ENCODE measurements at places on chromosomes 11 and 22.
A peak's percentile ranks its signal among the peaks of the same experiment; 100 is the strongest.

GRCh38 chr11:10526974-10527918 is 13.7 kb downstream of the RNF141 start:
- peak; percentile 38 for DNase-seq

- peak; percentile 61 for DNase-seq
Observed at GRCh38 chr11:66956689-66957290, 1.4 kb downstream of the PC start.

DNA sequence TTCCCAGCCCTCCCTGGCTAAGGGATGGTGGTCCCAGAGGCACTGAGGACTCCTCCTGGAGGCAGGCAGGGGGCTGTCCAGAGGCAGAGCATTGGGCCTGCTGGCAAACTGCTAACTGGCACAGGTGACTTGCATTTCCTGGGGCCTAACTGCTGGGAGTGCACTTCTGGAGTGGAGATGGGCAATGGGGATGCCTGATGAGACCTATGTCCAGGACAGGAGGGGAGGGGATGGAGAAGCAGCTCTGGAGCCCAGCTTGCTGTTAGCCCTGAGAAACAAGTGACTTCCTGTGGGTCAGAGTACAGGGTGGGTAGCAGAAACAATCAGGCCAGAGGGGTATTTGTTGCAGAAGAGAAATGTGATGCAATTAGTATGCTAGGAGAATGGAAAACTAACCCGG is 253.2 kb downstream of the ST3GAL4 start:
- DNase-seq, result no peak

DNA sequence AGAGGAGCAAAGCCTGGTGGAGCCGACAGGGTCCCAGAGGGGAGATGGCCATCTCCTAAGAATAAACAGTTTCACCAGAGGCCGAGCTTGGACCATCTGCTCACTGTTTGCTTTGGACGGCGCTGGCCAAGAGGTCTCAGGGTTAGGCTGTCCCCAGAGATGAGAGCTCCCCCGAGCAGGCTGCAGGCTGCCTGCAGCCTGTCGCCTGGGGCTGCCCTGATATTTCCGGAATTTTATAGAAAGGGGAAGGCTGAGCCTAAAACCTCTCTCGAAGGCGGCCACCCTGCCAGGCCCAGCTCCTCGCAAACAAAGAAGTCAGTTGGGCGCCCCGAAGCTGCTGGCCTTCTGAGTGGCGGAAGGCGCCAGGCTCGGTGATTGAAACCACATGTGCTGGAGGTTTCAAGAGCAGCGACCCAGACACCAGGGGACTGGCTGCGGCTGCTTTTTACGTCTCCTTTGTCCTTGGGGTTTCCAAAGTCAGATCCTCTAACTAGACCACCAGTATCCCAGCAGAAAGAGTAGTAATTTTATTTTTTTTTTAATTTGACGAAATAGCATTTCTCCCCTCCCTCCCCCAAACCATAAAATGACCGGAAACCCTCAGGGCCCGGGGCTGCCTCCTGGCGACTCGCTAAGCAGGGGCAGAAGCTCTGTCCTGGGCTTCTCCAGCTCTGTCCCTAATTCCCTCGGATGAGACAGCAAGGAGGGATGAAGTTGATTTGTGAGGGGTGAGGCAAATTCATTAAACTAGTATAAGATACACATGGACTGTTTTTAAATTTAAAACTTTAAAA is 57.4 kb downstream of the CLMP start:
- peak; percentile 71 for DNase-seq

GRCh38 chr11:92211576-92212167 is 12.9 kb upstream of the FAT3 start:
- peak; percentile 1 for DNase-seq

DNA sequence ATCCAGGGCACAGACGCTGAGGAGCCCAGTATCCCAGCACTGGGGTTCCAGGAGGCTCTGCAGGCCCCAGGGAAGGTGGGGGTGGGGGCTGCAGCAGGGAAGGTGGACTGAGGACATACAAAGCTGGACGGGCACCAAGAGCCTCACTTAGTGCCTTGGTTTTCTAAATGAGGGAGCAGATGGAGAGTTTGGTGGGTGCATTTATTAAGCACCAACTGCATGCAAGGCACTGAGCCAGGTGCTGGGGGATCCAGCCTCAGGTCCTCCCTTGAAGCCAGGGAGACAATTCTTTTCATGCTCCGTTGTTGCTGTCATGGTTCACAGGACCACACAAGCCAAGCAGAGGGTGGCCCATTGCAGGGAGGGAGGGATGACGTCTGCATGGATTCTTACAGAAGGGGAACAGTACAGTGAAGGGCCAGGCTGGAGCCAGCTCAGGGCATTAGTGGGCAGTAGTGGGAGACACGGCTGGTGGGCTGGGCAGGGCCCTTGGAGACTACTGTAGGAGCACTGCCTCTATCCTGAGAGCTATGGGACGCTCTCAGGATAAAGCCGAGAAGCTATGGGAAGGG is 65.0 kb downstream of the MACROD1 start:
- no peak for DNase-seq

DNA sequence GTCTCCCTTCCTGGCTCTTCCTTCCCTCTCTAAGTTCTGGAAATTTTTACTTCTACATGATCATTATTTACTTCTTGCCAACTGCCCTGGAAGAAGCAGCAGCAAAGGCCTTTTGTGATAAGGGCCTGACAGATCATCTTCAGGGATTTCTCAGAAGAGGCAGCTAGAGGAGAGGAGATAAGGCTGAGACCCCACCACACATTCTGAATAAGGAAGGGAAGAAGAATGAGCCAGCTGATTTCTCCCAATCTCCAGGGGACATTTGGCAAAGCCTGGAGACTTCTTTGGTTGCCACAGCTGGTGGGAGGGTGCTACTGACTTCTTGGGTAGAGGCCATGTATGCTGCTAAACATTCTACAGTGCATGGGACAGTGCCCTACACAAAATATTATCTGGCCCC is 122.4 kb upstream of the OR9Q1 start:
- no peak for DNase-seq

DNA sequence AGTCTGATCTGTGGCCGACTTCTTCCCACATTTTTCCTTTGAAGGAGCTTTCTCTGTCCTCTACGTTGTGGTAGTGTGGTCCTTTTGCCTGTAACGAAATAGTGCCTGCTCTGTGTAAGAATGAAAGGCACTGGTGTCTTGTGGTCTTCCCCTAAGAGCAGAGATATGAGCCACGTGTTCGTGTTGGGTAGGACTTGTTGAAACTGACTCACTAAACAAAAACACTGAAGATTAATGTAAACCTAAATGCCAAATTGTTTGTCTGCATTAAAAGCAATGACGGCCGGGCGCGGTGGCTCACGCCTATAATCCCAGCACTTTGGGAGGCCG is 10.1 kb upstream of the RPS3 start:
- DNase-seq, result no peak

GRCh38 chr11:27394781-27395228 is 31.8 kb upstream of the CCDC34 start:
- DNase-seq, result no peak

GRCh38 chr11:113730887-113731726 is 25.0 kb upstream of the TMPRSS5 start:
- DNase-seq, result peak; percentile 66

- DNase-seq, result no peak
Observed at GRCh38 chr22:35894464-35894878, 134.2 kb downstream of the RBFOX2 start.

DNA sequence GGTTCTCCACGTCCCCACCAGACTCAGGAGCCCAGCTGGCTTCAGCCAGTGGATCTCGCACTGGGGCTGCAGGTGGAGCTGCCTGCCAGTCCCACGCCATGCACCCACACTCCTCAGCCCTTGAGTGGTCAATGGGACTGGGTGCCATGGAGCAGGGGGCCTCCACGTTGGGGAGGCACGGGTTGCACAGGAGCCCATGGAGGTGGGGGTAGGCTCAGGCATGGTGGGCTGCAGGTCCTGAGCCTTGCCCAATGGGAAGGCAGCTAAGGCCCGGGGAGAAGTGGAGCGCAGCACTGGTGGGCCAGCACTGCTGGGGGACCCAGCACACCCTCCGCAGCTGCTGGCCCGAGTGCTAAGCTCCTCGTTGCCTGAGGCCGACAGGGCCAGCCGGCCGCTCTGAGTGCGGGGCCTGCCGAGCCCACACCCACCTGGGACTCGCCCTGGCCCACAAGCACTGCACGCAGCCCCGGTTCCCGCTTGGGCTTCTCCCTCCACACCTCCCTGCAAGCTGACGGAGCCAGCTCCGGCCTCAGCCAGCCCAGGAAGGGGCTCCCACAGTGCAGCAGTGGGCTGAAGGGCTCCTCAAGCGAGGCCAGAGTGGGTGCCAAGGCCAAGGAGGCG is 258.5 kb upstream of the PDGFD start:
- DNase-seq, result no peak

DNA sequence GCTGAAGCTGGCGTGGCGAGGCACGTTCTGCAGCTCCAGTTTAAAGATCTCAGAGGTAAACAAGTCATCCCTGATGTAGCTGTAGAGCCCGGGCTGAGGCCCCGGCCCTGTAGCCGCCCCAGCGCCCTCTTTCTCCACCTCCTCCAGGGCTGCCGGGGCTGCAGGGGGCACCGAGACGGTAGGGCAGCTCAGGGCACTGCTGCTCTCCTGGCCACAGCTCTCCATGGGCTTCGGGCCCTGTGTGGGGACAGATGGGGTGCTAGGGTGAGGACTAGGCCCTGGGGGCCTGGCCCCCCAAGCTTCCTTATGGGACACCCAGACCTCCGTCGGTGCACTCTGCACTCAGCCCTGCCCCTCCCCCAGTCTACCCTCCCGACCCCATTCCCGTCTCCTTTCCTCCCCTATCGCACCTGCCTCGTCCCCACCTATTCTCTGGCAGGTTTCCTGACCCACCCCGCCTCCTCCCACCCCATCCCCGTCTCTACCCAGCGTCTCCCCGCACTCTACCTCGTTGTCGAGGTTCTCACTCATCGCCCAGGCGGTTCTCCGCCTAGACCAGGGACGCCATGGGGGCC is 559 bp downstream of the RANBP1 start:
- no peak for DNase-seq

- no peak for DNase-seq
Observed at GRCh38 chr11:33214767-33215166, 42.4 kb upstream of the HIPK3 start.

- no peak for DNase-seq
Observed at GRCh38 chr22:23364389-23364788, 184.1 kb downstream of the BCR start.

- peak; percentile 79 for DNase-seq
Observed at GRCh38 chr22:44337678-44338004, 24.9 kb upstream of the SHISAL1 start.

- no peak for DNase-seq
Observed at GRCh38 chr11:131240421-131240820, 130.0 kb upstream of the NTM start.

DNA sequence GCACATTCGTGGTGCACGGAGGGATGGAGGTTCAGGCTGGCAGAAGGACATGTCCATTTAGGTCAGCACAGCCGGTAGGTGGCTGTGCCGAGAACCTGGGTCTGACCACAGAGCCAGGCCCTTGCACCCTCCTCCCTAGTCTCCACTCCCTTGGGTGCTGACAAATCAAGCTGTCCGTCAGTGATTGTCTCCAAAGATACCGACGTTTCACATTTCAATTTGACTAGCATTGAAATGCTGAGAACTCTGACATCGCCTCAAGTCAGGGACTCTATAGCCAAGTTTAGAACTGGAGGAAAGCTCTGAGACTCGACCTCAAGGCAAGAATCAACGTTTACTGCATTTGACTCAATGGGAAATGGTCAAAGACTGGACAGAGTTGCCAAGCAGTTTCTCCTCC is 1321.1 kb downstream of the TBC1D22A start:
- no peak for DNase-seq

GRCh38 chr11:116053548-116053919 is 549.3 kb upstream of the CADM1 start:
- DNase-seq, result no peak

DNA sequence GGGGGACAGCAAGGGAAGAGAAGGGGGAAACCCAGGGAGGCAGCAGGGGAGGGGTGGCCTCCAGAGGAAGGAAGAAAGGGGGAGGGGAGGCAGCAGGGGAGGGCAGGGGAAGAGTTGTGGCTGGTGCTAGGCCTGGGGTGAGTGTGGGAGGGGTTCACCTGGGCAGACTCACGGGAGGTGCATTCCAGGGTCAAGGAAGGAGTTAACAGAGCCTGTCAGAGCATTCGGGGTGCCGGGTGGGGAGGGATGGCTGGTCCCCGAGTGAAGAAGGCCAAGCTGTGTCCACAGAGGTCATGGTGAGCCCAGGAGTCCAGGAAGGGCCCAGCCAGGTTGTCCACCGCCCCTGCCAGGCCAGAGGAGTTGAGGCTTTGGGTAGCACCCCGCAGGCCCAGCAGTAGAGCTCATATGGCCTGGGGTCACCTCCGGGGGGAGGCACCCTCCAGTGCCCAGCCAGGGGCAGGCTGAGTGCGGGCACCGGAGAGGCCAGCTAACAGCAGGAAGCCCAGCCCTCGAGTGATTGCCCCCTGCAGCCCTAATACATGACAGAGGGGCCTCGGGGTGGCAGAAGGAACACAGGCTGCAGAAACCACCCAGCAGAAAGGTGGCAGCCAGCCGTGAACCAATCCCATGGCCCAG is 31.1 kb upstream of the PPARA start:
- DNase-seq, result no peak

DNA sequence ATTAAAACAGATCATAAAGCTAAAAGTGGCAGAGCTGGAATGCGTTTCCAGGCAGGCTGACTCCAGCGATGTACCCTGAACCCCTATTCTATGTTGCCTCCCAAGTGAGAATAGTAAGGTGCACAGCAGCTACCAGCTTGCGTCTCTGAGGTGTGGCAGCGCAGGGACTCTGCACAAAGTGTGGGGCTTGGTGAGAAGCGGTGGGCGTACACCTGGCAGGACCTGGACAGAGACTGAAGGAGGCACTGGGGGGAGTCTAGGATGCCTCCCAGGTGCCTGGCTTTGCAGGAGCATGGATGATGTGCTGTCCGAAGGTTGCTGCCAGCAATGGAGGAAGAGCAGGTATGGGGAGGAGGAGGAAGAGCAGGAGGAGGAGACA is 42.9 kb downstream of the AMPD3 start:
- DNase-seq, result no peak

DNA sequence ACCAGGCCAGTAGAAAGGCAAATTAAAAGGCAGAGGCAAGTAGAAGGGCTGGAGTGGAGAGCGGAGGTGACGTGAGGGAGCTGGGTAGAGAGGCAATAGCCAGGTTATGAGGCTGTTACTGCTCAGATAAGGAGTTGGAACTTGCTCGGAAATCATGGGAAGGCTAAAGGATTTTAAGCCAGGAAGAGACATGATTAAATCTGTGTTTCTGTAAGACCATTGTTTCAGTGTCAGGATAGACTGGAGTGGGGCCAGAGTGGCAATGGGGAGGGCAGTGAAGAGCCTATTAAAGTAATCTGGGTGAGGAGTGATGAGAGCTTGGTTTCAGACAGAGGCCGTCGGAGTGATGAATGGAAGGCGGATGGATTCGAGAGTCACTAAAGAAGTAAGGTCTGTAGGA is 39.0 kb downstream of the GRAMD1B start:
- DNase-seq, result no peak

- DNase-seq, result no peak
Observed at GRCh38 chr22:44184006-44184405, 3.3 kb downstream of the PARVG start.

Measured in ELR (cell line).